Stimulated activated CD8-positive, alpha-beta memory T cell treated with anti-CD3 and anti-CD28 coated beads, Interleukin-7, amount 100 ng/mL, for 24 hours (primary cell): ENCODE measurements at places on chromosomes 5 and 9.

GRCh38 chr9:103798620-103799019, 295.5 kb upstream of the SMC2 start:
- DNase-seq: no peak

DNA sequence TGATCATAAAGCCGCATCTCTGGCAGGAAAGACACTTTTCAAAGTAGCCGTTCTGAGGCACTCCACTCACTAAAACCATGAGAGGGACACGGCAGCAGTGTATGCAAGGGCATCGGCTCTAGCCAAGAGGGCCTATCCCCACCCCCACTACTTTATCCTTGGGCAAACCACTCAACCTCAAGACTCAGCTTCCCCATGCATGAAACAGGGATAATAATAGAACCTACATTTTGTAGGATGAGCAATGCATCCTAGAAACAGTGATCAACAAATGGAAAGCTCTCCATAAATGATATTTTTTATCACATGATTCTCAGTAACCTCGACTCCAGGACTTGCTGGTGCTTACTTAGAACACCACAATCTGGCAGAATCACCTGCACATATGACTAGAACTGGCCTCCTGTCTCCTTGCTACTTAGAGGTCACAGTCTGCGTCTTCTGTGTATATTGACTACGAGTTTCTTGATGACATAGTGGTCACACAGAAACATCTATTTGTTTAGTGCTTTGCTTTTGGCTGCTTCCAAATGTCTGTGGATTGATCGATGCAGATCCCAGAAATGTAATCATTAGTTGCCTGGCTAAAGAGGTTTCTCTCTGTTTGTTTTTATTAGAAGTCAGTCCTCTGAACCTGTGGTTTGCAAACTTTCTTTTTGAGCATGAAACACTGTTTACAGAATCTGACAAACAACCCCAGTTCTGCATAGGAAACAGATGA, 102.1 kb downstream of the LHFPL2 start:
- DNase-seq: no peak

DNA sequence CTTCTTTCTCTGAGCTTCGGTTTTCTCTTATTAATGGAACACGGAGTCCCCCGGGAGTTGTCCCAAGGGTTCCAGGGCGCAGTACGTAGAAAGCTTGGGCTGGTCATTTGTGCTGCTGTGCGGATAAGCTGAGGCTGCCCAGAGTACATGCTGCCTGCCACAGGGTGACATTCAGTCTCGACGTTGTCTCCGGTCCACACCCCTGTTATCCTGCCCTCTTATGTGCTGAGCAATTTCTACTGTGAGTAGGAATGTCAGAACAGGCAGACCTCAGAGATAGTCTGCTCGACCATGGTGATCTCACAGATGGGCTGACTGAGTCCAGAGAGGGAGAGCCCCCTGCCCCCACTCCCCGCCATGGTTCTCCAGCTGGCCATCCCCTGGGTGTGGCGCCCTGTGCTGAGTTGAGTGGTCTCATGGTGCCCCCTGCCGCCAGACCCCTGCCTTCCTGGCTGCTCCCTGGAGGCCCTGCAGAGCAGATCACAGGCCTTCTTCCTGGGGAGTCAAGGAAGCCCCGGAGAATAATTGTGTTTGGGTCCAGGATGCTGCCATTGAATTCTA, 124.0 kb downstream of the RGS3 start:
- DNase-seq: no peak

DNA sequence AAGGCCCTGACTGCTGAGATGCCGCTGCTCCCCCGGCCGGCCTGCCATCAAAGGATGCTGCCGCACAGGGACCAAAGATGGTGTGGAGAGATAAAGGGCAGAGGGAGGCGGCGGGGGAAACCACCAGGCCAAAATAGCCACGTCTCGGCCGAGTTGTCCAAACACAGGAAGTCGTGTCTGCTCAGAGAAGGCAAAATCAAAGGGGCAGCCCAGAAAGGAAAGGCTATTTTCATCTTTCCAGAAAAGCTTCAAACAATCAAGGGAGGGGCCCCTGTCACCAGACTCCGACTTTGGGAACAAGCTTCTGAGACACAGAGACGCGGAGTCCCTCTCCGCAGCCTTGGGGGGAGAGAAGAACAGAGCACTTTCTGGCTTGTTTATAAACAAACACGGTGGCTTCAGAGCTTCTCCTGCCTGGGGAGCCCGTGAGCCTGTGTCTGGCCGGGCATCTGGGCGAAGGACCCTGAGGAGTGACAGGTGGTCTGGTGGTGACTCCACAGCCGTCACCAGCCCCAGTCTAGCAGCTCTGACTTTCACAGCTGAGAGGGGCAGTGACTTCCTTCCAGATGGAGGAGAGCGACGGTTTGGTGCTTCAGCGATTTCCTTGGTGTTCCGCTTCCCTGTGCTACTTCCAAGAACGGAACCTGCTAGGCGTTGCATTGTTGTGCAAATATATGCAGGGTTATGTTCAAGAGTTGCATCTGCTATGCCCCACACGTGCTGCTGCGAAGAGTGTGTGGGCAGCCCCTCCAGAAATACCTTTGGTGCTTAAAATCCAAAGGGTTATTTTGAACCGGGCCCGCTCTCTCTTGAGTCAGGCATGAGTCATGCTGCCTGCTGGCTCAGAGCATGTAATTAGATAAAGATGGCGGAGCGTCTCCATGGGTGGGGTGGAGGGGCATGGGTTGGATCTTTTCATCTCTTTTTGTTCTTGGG, 24.0 kb downstream of the ADAMTSL2 start:
- no peak for DNase-seq

DNA sequence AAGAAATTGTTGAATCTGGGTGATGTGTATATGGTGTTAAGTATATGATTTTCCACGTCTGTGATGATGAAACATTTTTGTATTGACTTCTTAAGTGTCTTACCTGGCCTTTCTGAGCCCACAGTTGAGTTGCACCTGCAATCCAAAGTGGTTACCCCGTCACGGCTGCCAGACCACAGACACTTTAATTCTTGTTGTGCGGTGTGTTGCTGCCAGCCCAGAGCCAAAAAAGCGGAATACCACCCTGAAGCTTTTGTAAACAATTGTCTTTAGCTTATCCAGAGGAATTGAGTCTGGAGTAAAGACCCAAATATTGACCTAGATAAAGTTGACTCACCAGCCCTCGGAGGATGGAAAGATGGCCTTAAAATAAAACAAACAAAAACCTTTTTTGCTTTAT, 35.1 kb downstream of the MTAP start:
- DNase-seq: no peak

GRCh38 chr5:156974328-156974727, 11.3 kb upstream of the TIMD4 start:
- DNase-seq: no peak

DNA sequence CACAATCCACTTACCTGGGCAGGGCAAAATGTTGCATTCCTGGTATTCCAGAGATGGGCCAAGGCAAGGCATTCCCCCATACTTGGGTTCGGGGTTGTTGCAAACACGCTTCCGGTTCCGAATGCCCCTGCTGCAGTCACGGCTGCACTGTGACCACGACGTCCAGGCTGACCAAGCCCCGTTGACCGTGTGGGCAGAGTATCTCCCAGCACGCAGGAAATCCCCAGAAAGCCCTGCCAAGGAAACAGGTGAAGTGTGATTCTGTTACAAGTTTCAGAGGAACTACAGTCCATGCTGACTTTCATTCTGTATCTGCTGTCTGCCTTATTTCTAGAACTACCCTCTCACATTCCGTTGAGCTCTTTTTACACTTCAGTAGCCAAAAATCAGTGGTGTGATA, 483.0 kb downstream of the SEMA5A start:
- no peak for DNase-seq

DNA sequence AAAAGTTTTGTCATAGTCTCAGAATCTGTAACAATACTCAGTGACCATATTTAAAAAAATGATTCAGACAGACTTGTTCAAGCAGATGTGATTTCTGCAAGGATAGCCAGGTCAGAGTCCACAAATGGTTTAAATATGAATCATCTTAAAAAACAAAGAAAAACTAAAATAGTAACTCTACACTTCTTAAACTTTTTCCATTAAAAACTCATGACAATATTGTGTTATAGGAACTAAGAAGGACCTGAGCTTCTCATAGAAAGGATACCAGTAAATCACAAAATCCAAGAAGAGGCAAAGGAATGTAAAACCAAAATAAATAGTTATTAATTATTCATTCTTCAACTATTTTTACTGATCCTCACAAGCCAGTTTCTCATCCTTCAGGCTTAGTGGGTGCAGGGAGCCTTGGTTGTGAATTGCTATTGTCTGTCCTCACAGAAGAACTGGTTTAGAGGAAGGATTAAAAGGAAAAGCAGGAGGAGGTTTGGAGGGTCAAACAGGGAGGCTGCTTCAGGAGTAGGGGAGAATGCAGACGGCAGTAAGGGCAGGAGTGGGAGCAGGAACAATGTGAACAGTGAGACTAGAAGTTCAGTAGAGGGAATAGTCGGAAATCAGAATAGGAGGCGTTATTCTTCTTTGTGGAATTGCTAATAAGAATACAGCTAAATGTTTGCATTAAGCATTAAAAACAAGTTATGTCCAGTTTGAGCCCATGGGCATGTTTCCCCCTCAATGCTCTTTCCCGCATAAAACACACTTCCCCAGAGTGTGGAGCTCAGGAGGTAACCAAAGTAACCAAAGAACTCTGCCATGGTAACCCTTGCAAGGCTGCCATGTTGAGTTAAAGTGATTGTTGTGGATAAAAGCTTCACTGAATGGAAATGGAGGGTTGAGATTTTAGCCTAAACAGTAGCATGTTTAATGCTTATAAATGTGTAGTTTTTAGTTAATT, 110.7 kb downstream of the CCDC192 start:
- no peak for DNase-seq

DNA sequence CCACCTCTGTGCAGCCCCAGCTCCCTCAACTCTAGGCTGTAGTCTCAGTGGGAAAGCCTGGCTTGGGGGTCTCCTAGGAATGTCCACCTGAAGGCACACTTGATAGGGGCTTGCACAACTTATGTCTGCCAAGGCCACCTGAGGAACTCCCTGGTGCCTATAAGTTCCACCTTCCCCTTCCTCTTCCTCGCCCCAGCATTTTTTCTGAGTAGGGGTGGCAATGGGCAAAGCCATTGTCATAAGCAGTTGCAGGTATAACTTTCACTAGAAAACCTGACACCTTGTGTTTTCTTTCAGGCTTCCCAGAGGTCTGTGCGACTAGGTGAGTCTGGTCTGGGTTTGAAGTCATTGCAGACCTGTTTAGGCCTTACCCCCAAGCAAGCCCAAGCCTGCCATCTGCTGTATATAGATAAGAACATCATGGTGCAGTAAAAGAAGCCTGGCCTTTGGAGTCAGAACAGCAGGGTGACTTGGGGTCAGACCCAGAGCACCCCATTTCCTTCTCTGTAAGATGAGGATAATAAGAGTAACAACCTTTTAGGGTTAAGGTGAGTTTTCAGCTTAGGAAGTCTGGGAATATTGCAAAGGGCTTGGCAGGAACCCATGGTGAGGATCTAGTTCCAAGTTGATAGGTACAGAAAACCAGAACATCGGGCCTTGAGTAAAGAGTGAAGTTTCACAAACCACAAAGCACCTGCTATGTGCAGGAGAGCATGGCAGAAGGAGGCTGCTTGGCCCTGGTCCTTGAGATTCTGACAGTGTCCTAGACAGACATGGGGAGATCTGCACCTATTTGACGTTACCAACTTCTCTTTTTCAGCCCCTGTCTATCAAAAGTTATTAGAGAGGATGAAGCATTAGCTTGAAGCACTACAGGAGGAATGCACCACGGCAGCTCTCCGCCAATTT, 33.8 kb downstream of the TGFBI start:
- DNase-seq: no peak

DNA sequence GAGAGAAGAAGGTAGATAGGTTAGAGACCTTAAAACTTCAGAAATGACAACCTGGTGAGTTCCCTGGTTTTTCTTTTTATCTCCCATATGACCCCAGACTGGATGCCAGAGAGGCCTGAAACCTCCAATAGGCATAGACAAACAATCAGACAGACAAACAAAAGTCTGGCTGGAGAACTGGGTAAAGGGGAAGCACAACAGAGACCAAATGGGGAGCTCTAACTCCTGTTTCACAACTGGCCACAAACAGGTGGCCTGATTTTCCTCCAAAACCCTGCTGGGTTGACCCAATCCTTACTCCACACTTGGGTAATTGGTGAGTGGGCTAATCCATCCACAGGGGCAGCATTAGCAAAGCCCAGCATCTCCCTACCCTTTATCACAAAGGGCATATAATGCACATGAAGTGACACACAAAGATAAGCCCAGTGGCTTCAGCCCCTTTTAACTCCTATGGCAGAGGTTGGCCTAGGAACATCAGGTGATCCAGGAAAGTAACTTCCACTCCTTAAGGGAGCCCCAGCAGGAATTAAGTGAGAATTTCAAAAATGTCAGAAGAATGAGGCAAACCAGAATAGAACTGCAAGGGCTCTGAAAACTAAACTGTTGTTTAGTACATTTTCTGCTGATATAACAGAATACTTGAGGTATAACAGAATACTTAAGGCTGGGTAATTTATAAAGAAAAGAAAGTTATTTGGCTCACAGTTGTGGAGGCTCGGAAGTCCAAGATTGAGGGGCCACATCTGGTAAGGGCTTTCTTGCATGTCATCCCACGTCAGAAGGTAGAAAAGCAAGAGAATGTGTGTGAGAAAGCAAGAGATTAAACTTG, 60.9 kb upstream of the ROR2 start:
- no peak for DNase-seq

DNA sequence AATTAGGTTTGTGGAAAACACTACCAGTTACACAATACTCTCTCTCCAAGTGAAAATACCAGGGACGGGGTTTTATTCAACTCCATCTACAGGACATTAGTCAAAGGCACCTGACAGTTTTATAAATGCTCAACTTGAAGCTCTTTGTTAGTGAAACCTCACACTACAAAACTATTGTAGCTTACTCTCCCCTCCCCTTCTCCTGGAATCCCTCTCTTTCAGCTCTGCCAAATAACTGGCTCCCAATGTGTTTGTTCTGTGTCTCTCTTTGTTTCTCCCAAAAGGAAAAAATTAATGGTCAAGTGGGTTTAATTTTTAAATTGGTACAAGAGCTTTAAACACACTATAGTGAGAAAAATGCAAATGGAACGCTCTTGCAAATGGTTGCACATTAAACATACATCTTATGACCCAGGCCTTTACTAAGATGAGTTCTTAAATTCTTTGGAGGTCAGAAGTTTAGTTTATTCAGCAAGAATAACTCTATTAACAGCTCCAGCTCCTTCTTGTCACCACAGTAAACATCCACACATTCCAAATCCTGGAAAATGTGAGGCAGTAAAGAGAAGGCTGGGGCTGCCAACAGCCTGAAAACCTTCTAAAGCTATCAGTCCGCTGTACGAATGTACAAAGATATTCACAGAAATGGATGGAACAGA, 48.4 kb downstream of the ZNF608 start:
- DNase-seq: no peak

GRCh38 chr5:157598350-157598936, 22.9 kb upstream of the ADAM19 start:
- no peak for DNase-seq
